Omental fat pad (tissue), 4 donors: ENCODE measurements at places on chromosomes 6 and 20.

- DNase-seq, result no peak
Measured at GRCh38 chr6:165776691-165777090, 113.7 kb upstream of the PDE10A start.

- DNase-seq, result no peak
Measured at GRCh38 chr20:63625771-63626423, 1.0 kb downstream of the GMEB2 start.

DNA sequence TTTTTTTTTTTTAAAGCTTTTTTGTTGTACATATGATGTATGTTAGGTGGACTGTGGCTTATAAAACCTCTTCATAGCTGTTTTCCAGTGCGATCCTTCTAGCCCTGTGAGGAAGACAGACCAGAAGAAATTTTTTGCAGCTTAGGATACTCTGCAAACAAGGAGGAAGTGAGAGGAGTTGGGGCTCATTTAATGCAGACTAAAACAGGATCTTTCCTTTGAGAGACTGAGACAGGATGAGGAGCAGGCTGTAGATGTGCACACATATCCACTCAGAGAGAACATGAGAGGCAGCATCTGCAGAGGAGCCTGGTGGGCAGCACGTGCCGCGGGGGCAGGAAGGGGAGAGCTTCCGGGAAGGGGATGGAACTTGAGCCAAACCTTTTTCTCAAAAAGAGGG lies 45.7 kb downstream of the PPARD start:
- DNase-seq, result no peak

DNA sequence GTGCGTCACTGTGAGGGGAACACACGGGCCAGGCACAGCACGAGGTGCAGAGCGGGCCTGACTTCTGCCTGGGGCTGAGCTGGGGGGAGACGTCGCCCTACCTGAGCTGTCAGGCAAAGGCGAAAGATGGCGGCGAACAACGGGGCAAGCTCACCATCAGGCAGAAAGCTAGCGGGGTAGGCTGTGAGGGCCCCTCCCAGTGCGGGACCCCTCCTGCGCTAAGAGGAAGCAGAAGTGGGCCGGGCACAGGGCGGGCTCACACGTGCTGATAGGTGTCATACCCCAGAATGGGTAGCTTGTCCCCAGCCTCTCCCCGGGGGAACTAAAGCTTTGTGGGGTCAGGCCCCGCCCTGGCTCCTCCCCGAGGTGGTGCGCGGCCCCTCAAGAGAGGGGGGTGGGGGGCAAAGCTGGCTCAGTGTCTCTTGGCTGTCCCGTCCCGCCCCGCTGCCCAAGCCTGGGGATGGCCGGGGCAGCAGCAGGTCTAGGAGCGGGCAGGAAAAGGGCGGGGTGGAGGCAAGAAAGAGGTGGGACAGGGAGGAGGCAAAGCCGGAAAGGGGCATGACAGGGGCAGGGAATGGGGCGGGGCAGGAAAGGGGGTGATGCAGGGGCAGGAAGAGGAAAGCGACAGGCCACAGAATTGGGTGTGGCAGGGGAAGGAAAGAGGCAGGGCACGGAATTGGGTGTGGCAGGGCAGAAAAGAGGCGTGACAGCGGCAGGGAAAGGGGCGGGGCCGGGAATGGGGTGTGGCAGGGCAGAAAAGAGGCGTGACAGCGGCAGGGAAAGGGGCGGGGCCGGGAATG lies 14.7 kb downstream of the UCKL1 start:
- DNase-seq, result no peak

DNA sequence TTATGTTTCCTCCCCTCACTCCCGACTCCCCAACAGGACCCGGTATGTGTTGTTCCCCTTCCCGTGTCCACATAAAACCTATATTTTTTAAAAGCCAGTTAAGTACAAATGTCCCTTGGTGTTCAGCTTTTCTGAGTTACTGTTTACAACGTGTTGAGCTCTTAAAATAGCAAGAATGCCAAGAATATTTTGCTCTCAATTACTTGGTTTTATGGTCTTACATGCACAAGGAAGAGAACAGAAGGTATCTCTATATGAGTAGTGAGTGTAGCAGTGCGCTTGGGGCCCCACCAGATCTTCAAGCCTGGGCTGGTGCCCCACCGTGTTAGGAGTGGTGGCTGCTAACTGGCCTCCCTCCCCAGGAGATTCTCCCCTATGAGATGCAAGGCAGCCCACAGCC lies 75.3 kb downstream of the RIN2 start:
- DNase-seq, result no peak

DNA sequence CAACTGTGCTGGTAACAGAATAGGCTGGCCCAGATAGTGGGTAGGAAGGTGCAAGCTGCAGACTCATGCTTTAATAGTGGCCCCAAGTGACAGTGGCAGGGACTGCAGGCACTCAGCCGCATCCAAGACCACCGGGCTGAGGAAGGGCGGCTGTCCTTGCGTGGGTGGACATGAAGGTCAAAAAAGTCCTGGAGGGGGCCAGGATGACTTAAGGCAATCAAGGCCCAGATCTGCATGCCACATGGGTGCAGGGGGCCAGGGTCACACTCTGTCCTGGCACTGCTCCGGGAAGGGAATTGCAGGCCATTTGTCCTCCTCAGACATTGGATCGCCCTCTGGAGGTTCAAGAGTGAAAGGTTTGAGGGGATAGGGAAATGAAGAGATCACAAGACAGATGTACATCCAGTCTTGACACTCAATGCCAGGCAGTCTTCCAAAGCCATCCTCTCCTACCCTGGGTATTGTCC lies 10.4 kb upstream of the VNN2 start:
- no peak for DNase-seq

DNA sequence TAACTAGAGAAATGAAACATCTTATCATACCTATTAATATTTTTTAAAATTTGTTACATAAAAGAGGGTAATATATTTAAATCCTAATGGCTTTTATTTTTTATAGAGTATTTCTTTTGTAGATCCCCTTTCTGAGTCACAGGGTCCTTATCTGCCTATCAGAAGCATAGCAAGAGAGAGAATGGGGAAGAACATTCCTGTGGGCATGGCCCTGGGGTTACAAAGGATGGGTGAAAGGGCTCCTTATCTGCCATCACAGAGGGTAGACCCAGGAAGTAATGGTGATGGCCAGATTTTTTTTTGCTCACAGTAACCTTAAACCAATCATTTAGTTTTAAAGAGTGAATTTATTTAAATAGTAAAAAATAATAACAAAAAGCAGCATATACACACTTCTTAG lies 582.1 kb upstream of the HTR1E start:
- no peak for DNase-seq

DNA sequence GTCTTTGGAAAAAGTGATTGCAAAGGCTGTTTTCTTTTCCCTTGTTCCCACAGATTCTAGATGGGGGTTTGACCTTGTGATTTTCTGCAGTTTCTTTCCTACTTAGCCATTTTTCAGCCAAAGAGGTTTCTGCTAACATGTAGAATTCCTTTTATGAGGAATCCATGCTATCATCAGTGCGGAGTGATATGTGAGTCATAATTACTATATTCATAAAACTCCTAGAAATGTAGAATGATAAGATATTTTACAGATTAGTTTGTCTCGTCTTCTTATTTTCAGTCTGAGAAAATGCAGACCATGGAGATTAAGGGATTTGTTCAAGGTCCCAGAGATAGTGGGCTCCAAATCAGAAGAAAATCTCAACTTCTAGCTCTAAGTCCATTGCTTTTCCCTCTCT lies 98.6 kb downstream of the KCNQ5 start:
- DNase-seq, result no peak

DNA sequence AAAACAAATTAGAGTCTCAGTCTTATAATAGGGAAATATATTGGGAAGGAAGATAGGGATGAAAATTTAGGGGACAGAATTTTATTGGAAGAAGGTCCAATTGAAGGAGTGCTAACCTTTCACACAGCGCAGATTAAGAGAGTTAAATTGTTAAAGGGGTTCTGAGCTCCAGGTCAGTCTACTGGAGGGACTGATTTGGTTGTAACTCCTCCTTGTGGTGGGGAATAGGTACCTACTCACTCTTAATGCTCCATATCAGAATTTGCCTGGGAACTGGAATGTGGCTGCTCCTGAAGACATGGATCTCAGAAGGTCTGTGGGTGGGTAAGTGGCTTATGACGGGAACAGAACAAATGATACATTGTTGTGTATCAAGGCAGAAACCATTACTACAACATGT lies 143.5 kb downstream of the FLRT3 start:
- no peak for DNase-seq

GRCh38 chr20:48373555-48373934 lies 454.3 kb downstream of the PREX1 start:
- DNase-seq, result no peak

DNA sequence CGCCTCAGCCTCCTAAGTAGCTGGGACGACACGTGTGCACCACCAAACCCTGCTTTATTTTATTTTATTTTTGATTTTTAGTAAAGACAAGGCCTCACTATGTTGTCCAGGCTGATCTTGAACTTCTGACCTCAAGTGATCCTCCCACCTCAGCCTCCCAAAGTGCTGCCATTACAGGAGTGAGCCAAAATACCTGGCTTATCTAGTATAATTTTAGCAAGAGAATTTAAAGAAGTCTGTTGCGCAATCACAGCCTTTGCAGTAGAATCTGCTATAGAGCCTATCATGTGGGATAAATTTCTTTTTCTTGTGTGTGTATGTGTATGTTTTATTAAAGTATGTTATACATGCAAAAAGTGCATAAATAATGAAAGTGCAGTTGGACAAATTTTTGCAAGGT lies 92.1 kb upstream of the ANKEF1 start:
- no peak for DNase-seq

GRCh38 chr6:90021711-90022110 lies 127.4 kb downstream of the GJA10 start:
- no peak for DNase-seq

DNA sequence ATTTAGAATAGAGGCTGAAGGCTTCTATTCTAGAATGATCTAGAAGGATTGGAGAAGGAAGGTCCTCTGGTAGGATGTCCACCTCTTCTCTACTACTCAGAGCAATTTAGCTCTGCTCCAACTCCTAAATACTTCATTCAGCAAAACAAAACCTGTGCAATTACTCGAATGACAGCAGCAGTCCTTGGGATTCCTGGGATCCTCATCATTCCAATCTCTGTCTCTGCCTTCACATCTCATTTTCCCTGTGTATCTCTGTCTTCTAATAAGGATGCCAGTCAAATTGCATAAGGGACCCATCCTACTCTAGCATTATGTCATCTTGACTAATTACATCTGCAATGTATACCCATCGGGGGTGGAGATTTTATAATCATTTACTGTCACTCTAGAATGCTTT lies 5.5 kb upstream of the AIG1 start:
- DNase-seq, result no peak

DNA sequence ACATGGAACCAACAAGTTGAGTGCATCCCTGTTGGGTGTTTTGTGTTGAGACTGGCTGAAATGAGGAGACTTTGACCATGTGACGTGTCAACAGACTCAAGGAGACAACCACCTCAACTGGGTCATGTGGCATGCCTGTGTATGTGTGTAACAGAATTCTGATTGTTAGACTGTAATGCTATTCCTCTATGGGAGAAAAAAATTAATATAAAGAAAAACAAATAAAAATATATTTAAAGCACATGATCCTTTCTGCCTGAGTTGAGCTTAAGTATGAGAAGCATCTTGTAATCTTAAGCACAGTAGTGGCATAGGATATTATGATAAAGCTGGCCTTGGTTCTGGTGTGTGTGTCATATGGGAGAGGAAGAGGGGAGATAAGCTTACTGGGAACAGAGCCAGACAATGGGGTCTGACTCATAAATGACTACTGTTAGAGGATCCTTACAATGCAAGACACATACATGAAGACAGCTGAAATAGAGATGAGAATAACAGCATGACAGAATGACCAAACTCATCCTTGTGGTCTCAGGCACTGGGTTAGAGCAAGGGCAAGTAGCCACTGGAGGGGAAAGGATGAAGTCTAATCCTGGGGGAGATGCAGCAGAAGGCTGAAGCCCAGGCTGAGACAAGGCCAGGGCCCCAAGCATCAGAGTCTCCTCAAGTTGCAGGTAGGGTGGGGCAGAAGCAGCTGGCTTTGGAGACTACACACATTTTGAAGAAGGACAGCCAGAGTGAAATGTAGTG lies 9.2 kb downstream of the TP53INP2 start:
- no peak for DNase-seq

GRCh38 chr20:3786126-3786484 lies 435 bp downstream of the CENPB start:
- DNase-seq, result no peak

DNA sequence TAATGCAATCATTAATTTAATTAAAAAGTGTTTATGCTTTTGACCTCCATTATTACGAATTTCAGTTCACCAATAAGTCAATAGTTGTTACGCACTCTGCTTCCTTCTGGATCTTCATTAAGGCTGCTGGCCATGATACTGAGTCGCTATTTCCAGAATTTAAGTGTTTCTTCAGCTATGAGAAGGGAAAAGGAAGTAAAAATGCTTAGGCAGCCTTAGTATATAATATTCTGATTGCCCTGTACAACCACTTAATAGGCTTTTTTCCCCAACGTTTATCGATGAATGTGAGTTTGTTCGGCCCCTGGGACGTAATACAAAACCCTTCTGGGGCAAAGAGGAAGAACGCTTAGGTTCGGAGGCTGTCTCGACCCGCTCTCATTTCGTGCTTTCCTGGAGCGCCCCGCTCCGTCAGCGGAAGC lies 644 bp downstream of the OARD1 start:
- DNase-seq, result no peak

- DNase-seq, result no peak
Measured at GRCh38 chr6:129517288-129517687, 192.7 kb downstream of the ARHGAP18 start.

- no peak for DNase-seq
Measured at GRCh38 chr20:46401478-46401860, 4.9 kb downstream of the ELMO2 start.

- no peak for DNase-seq
Measured at GRCh38 chr6:123118811-123119210, 122.8 kb downstream of the CLVS2 start.

DNA sequence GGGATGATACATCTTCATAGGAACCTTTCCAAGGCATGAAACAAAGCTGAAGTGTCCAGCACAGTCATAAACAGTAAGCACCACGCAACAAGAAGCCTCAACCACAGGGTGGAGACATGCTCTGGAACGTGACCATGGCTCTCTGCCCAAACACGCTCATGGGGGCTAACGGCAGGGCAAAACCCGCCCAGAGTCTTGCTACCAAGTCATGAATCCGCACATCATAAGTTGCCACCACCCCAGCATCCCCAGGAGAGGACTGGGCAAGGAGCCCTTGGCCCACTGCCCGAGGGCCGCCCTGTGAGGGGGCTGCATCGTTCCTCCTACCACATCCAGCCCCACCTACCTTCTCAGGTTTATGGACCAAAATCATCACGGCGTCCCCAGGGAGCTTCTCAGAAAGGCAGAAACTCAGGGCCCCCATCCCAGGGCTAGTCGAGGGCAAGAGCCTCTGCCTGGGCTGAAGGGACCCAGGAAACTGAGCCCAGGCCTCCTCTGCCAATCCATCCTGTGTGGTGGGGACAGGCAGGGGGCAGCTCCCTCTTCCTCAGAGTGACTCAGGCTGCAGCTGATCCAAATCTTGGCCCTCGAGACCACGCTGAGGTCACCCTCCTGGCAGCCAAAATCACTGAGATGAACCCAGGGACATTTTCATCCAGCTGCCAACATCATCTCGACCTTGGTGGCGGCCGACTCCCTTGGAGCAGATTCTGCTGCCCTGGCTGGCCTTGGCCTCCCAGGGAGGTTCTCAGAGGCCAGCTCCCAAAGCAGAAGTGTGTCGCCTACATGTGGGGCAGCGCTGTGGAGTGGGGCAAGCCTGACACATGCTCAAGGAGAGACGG lies 42.6 kb downstream of the BMP7 start:
- DNase-seq, result no peak

GRCh38 chr6:169590376-169590939 lies 111.4 kb downstream of the WDR27 start:
- DNase-seq, result no peak

- no peak for DNase-seq
Measured at GRCh38 chr6:125255201-125255600, 46.6 kb downstream of the HDDC2 start.
